ENCODE measurements at places on chromosomes 7 and 10. TPM values are rescaled to one million over a fixed set of nuclear protein-coding genes. Genes with fewer than 3 reads are reported as not detected.
A peak's percentile ranks its signal among the peaks of the same experiment; 100 is the strongest.

GRCh38 chr10:31980471-31980870 lies 51.8 kb upstream of the ARHGAP12 start:
- peaks cover 4% of the 10 kb centered on the region for H3K36me3 ChIP-seq
- H3K4me1 ChIP-seq = peaks cover 24% of the 10 kb centered on the region
- DNase-seq = no peak
- no peak overlapping the region for H3K27ac ChIP-seq
- H3K27me3 ChIP-seq = peaks cover 9% of the 10 kb centered on the region

DNA sequence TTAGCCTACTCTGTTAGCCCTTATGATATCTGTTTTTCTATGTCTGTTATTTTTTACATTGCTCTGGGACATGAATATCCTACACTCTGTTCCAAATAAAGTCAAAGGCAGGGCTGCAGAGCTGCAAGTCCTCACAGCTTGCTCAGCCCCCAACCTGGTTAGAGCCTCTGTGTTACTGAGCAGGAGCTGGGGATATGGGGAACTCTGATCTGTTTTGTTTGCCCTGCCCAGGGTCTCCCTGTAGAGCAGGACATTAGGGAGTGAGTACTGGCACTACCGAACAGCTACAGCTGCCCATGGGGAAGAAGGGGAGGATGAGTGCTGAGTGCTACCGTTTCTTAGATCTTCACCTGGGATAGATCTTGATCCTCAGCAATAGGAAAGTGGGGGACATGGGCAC lies 32.8 kb upstream of the FGL2 start:
- no peaks in the 10 kb centered on the region for H3K27me3 ChIP-seq
- H3K4me3 ChIP-seq = no peak overlapping the region
- H3K4me1 ChIP-seq = no peaks in the 10 kb centered on the region
- peaks cover 15% of the 10 kb centered on the region for H3K36me3 ChIP-seq

- DNase-seq = no peak
- H3K36me3 ChIP-seq = peaks cover 25% of the 10 kb centered on the region
- peak overlapping the region; percentile 91 for H3K4me3 ChIP-seq
- H3K27ac ChIP-seq = peak overlapping the region; percentile 93
- H3K27me3 ChIP-seq = no peaks in the 10 kb centered on the region
- H3K4me1 ChIP-seq = peaks cover 64% of the 10 kb centered on the region
These were observed 4.4 kb downstream of the LDB1 start for GRCh38 chr10:102115775-102116174.

DNA sequence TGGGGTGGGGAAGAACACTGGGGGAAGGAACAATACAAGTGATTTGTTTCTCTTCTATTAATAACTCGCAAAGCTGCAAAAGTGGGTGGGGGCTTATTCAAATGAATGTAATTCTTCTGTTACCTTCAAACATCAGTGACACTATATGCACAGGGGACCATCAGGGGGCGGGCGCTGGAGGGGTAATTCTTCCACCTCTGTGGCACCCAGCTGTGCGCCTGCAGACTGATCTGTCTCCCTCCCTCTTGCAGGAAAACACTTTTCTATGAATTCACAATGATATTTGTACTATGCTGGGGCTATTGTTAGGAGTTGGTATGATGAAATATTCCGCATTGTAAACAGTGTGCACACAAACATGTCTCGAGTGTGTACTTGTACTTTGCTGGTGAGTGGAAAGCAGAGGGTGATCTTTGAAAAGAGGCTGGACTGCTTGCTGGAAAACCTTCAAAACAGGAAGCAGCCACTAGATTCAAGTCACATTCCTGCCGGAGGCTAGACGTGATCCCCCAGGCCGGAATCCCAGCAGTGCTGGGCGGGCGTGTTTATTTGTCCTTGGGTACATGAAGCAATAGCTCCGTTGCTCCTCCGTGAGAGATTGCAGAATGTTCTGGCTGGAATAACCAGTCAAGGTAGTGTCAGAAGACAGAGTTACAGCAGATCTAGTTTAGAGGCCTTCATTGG lies 15.8 kb upstream of the BNIP3 start:
- no peak overlapping the region for H3K27ac ChIP-seq
- no peak for DNase-seq
- no peaks in the 10 kb centered on the region for H3K4me1 ChIP-seq
- H3K4me3 ChIP-seq = no peak overlapping the region

DNA sequence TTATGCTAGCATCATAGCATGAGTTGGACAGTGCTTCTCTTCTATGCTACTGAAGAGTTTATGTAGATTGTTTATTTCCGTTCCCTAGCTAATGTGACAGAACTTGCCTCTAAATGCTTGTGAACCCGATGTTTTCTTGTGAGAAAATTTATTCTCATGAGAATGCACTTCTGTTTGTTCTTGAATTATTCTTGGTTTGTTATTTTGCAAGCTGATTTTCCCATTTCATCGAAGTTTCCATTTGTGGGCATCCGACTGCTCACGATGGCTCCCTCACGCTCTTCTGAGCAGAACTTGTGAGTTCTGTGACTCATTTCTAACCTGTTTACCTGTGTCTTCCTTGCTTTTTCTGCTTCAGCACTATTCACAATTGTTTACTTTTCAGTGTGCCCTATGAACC lies 59.9 kb downstream of the WDFY4 start:
- H3K27me3 ChIP-seq = peaks cover 2% of the 10 kb centered on the region
- H3K4me1 ChIP-seq = no peaks in the 10 kb centered on the region
- H3K27ac ChIP-seq = no peak overlapping the region

Gene SUN3
- total RNA-seq = 0.97 TPM
